Activated CD8-positive, alpha-beta memory T cell treated with anti-CD3 and anti-CD28 coated beads, Interleukin-2, amount 50 U/mL, for 48 hours (primary cell): ENCODE measurements at places on chromosomes 13 and 19.
A peak's percentile ranks its signal among the peaks of the same experiment; 100 is the strongest.

GRCh38 chr13:80030491-80030890 is 310.4 kb downstream of the SPRY2 start:
- DNase-seq = no peak

DNA sequence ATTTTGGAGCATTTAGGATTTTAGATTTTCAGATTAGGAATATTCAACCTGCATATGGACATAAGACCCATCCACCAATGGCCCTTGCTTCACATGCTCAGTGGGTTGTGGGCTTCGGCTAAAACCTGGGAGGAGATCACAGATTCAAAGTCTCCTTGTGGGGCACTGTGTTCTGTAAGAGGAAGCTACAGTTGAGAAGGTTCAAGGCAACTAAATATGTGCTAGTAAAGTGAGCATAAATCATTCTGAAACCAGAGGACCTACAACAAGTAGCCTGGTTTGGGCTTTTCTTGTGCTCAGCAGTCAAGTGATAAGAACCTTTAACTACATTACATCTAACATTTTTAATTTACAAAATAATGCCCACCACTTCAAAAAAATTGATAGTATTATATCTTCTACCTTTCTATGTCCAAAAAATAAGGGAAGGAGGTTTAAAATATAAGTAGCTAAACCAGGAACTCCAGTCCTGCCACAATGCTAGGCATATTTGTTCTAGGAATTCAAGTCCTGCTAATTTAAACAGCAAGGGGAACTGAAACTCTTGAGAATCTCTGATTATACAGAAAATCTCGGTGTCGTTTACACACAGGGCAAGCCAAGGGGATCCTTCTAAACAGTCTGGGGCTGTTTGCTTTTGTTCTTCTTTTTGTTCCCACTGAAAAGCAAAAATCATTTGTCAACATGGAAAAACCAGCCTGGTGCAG is 36.6 kb downstream of the FOXO1 start:
- no peak for DNase-seq

- DNase-seq = no peak
Observed at GRCh38 chr13:99614465-99614885, 113.2 kb downstream of the TM9SF2 start.

GRCh38 chr13:43959291-43959690 is 79.6 kb downstream of the LACC1 start:
- DNase-seq = no peak

GRCh38 chr19:46404055-46404752 is 9.2 kb downstream of the CCDC8 start:
- no peak for DNase-seq

DNA sequence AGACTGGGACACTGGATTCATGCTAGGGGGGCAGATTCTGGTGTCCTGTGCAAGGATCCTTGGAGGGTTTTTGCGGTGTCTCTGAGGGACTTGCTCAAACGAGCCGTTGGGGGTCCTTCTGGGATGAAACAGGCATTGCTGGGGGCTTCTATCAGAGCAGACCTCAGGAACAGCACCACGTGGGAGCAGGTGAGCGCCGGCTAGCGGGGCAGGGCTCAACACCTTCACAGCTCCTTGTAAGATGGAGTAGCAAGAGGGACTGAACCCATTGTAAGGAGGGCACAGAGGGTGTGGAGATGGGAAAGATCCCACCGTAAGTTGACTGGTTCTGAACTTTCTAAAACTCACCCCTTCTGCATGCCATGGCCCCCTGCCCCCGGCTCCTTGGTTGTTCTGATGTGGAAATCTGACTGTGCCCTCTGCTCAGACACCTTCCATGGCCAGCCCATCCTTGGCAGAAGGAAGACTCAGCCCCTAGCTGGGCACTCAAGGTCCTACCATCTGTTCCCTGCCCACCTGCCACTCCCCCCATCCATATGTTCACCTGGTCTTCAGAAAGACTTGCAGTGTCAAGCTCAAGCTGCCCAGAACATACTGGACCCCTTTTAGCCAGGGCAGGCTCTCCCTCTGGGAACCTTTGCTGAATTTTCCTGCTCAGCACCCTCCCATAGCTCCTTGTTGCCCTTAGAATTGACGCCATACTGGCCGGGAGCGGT is 1.2 kb downstream of the SLC27A1 start:
- no peak for DNase-seq

- no peak for DNase-seq
Observed at GRCh38 chr19:5586300-5587070, 18.7 kb upstream of the TINCR start.

GRCh38 chr19:34459614-34460013 is 21.9 kb upstream of the WTIP start:
- no peak for DNase-seq

- DNase-seq = no peak
Observed at GRCh38 chr13:36778083-36778671, 40.8 kb upstream of the RFXAP start.

DNA sequence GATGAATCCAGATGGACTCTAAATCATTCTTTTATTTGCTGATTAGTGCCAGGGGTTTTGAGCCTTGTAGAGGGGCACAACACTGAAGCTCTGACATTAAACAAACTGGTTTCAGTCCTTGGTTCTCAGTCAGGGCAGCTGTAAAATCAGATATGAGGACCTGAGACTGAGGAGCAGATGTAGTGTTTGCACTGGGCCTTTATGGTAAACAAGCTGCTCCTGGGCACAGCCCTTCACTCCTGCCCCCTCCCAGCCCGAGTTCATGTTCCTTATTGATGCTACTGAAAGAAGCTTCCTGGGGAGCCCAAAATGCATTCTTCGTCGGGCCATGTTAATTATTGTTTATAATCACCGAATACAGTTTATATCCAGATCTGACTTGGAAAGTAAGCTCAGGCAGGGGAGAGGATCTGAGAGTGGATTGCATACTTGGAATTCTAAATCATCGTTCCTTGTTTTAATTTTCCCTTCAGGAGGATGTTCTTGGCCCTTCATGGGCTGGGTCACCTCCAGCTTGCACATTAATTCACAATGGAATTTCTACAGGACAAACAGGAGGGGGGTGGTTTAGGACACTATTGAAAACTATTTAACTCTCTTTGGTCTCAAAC is 213.5 kb downstream of the FGF9 start:
- no peak for DNase-seq

DNA sequence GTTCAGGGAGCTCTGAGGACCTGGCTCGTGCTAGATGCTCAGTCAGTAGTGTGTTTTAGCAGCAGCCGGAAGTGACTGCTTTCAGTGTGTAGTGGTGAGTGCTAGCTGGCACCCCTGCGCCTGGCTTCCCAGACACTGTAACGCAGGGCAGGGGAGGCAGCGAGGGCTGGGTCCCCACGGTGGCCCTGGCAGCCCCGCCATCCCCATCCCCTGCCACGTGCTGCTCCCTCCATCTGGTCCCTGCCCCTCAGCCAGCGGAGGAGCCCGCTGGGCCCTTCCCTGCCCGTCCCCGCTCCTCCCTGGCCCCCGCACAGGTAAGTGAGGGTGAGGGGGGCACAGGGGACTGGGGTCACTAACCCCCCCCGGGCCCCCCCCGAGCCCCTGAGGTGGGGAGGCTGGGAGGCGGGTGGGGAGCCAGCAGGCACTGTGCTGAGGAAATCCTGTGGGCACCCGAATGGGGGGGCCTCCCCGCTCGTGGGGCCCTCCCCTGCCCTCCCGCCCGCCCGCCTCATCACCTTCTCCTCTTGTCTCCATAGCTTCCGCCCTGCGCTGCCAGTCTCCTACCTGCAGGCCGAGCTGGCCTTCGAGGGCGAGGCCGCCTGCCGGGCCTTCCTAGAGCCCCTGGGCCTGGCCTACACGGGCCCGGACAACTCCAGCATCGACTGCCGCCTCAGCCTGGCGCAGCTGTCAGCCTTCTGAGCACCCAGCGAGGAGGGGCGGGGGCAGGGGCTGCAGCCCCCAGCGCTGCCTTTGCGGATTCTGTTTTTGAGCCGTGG is 3.2 kb downstream of the LENG9 start:
- DNase-seq = no peak

DNA sequence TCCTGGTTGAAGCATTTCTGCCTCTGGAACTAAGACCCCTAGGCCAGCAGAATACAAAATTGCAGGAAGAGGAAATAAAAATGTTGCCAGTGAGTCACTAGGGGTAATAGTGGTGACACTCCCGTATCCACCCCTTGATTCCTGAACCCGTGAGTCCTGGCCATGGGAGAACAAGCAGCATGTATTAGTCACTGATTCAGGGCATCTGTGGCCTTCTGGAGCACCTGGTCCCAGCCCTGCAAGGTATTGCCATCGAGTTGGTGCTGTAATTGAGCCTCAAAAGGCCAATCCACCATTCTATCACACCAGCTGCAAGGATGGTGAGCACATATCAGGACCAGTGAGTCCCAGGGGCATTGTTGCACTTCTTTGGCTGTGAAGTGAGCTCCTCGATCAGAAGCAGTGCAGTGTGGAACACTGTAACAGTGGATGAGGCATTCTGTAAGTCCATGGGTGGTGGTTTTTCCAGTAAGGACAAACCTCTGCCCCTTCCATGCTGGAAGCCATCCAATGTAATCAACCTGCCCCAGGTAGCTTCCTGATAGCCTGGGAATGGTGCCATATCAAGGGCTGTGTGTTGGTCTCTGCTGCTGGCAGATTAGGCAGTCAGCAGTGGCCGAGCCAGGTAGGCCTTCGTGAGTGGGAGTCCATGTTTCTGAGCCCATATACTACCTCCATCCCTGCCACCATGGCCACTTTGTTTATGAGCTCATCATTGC is 39.6 kb downstream of the C1QTNF9 start:
- no peak for DNase-seq

DNA sequence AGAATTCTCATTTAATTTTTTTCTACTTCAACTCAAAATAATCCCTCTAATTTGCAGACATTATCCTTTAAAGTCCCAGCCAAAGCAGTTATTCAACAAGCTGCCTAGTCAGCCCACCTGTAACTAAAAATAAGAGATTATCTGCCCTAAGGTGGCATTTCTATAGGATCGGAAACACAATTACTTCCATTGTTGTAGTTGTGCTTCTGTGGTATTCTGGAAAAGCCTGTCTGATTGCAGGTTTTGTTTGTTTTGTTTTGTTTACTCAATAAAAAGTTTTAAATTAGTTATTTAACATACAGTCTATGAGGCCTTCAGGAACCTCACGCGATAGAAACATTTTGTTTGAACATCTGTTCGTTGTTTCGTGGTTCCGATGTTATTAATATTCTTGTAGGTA is 101.0 kb downstream of the ZIC5 start:
- DNase-seq = no peak

DNA sequence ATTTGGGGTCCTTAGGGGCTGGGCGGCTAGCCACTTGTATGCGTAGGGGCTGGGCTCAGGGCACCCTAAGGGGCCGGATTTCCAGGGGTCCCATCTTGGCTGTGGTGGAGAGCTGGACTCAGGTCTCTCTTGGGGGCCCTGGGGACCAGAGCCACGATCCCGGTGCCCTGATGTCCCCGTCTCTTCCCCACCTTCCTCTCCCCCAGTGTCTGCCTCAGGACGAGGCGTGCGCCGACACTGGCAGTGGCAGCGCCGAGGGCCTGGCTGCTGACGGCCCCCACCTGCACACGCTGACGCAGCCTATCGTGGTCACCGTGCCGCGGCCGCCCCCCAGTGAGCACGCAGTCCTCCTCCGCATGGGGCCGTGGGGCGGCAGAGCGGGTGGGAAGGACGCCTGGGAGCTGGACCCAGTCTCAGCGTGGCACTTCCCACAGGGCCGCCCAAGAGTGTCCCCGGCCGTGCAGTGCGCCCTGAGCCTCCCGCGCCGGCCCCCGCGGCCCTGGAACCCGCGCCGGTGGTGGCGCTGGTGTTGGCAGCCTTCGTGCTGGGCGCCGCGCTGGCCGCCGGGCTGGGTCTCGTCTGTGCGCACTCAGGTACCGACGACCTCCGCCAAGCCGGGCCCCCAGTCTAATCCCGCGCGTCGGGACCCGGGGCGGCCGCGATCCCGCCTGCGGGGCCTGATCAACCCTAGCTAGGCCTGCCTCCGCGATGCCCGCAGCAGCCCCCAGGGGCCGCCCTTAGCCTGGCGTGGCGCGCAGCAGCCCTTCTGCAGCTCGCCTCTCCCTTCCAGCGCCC is 2.7 kb upstream of the SNAPC2 start:
- DNase-seq = peak; percentile 78

- no peak for DNase-seq
Observed at GRCh38 chr19:19817357-19817756, 4.2 kb downstream of the ZNF506 start.

DNA sequence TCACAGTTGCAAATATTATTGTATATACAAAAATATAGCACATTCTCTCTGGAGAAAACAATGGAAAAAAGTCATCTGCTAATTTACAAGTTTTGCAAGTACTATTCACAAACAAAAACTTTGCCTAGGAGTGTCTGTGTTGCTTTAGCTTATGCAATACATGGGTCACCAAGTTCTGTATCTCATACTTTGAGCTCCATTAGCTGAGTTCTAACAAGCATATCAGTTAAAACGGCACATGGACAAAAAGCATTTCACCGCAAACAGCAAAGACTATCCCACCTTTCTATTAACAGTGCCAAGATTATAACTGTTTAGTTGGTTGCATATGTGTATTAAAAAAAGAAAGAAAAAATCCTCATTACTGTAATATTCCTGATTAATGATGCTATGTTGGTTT is 4.6 kb downstream of the SPRY2 start:
- DNase-seq = no peak

DNA sequence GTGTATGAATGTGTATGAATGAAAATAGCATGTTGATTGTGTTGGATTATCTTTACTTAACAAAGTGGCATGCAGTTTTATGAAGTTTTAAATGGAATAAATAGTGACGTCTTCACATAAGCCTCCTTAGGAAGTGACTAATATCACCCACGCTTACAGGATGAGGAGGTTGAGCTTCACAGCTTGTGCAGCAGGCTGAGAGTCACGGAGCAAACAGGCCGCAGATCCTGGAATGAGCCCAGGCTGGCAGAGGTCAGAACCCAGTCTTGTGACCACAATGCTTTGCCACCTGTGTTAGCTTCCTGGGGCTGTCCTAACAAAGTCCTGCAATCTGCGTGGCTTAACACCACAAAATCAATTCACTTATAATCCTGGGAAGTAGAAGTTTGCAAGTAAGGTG is 20.8 kb downstream of the LAIR2 start:
- DNase-seq = peak; percentile 73

DNA sequence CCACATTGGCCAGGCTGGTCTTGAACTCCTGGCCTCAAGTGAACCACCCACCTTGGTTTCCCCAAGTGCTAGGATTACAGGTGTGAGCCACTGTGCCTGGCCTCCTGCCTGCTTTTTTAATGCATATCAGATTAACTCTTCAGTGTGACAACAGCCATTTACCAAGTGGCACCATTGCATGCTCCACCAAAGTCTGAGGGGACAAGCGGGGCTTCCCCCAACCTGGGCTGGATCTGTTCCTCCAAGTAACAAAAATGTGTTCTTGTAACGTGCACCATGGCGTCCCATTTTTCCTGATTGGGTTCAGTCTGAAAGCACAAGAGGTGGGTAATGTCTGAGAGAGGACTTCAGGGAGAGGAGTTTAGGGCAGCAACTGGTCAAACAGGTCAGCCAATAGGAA is 77.8 kb downstream of the TEX29 start:
- no peak for DNase-seq

DNA sequence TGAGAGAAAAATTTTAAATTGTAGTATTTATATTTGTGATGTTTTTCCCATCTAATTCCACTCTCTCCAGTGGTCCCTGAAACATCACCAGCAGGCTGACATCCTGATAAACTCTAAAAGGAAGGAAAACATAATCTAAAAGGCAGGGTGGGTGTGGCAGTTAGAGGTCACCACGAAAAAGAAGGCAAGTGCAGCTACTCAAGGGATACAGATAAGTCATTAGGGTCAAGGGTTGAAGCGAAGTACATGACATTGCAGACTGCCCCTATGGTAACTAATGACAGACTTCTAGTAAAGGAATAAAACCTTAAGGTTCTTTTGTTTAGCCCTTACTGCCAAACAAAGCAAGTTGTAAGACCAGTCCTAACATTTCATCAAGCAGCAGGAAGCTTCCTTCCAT is 6.0 kb upstream of the NEK3 start:
- no peak for DNase-seq
